Endothelial cell of umbilical vein (primary cell): ENCODE measurements at places on chromosomes 7 and 10. TPM values are rescaled to one million over a fixed set of nuclear protein-coding genes. Genes with fewer than 3 reads are reported as not detected.

DNA sequence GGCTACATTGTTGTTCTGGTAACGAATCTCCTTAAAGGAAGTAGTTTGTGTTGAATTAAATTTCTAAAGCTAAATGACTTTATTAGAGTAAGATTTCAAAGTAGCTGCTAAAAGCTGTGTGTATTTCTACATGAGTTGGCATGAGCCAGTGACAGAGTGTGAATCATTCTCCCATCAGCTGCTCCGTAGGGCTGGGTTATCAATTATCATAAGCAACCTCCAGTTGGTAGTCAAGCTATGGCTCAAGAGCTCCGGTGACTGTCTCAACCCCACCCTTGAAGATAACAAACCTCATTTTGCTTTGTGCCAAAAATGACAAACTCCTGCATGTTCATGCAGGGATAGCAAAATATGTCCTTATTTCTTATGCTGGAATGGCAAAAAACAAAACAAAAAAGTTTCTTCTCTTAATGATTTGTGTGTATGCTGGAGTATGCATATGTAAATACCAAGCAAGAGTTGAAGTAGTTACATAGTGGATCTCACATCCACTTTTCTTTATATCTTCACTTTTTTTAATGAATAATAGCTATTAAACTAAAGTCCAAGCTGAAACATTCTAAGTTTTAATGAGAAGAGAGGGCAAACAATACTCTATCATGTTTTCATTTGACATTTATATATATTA is 249.4 kb downstream of the CACNA2D1 start:
- H3K36me3 ChIP-seq = no peaks in the 10 kb centered on the region
- no peak overlapping the region for H3K27ac ChIP-seq
- H3K27me3 ChIP-seq = no peaks in the 10 kb centered on the region
- peak; percentile 31 for DNase-seq

- no peak overlapping the region for H3K4me3 ChIP-seq
- peak overlapping the region; percentile 42 for H3K27ac ChIP-seq
- H3K36me3 ChIP-seq = no peaks in the 10 kb centered on the region
- peaks cover 54% of the 10 kb centered on the region for H3K4me1 ChIP-seq
Measured at GRCh38 chr7:32158076-32158475, 87.9 kb upstream of the PDE1C start.

- no peaks in the 10 kb centered on the region for H3K36me3 ChIP-seq
- peak within 1 kb of the TSS; percentile 62 for H3K4me3 ChIP-seq
- DNase-seq = peak; percentile 43
- peaks cover 12% of the 10 kb centered on the region for H3K4me1 ChIP-seq
- no peaks in the 10 kb centered on the region for H3K27me3 ChIP-seq
Measured at GRCh38 chr10:100969187-100970075, at the start of gene SEMA4G. SEMA4G (plus strand) TSS chr10:100969504; CDS start chr10:100972913, 3,409 bp downstream.

The OPALIN gene
- not detected in 2 replicates for polyA plus RNA-seq

- H3K4me3 ChIP-seq = no peak overlapping the region
- peak; percentile 11 for DNase-seq
- no peaks in the 10 kb centered on the region for H3K36me3 ChIP-seq
- H3K4me1 ChIP-seq = no peaks in the 10 kb centered on the region
- no peaks in the 10 kb centered on the region for H3K27me3 ChIP-seq
Measured at GRCh38 chr10:97991871-97992270, 38.5 kb downstream of the CRTAC1 start.

The OR2A2 gene
- not detected in 2 replicates for polyA plus RNA-seq

DNA sequence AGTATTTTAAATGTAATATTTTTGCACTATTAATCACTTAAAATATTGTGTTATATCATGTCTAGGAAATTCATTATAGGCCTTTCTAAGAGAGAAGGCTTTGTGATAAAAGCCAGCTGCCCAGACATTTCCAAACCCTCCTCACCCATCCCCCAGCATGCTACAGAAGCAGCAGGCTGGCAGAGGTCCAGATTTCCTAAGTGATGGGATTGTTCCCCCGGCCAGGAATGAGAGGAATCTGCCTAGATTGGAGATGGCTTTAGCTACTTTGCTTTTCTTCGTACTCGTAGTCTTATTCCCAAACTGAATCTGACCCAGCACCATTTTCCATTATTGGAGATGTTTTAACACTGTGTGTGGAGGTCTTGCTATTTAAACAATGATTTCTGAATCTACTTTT is 29.4 kb downstream of the CDK14 start:
- peak; percentile 58 for DNase-seq
- peaks cover 50% of the 10 kb centered on the region for H3K4me1 ChIP-seq
- no peaks in the 10 kb centered on the region for H3K27me3 ChIP-seq
- peak overlapping the region; percentile 45 for H3K27ac ChIP-seq
- no peaks in the 10 kb centered on the region for H3K36me3 ChIP-seq

DNA sequence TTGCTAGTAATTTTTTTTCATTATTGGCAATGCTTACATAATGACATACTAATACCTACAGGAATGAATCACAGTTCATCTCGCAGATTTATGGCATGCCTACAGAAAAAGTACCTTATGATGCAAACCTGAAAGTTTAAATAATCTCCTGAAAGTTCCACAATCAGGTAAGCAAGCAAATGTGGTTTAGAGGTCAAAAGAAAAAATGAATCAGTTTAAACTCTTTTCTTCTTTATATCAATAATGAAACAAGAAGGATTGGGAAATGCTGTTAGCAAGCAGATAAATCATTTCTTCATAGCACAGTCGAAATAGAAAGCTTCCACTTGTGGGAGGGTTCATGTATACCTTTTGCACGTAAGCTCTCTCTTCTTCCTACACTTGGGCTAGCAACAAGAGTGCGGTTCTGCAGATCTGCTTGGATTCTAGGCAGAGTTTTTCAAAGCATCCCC is 53.7 kb upstream of the MTPN start:
- no peaks in the 10 kb centered on the region for H3K36me3 ChIP-seq
- H3K27ac ChIP-seq = no peak overlapping the region
- DNase-seq = no peak
- peaks cover 10% of the 10 kb centered on the region for H3K27me3 ChIP-seq
- H3K4me3 ChIP-seq = no peak overlapping the region

The FAM200A gene
- polyA plus RNA-seq = 1.7 and 2.1 TPM in 2 replicates

DNA sequence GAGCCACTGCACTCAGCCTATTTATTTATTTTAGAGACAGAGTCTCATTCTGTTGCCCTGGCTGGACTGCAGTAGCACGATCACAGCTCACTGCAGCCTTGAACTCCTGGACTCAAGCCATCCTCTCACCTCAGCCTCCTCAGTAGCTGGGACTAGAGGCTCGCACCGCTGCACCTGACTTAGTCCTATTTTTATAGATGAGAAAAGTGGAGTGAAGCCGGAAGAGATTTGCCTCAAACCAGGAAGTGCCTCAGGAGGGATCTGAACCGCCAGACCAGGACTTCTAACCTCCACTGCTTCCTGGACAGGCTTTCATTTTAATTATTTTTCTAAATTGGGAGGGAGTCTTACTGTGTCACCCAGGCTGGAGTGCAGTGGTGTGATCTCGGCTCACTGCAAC is 17.5 kb upstream of the CLIP2 start:
- no peak overlapping the region for H3K4me3 ChIP-seq
- no peaks in the 10 kb centered on the region for H3K27me3 ChIP-seq
- H3K4me1 ChIP-seq = peaks cover 16% of the 10 kb centered on the region

The VOPP1 gene
- 85.6 and 86.2 TPM in 2 replicates for polyA plus RNA-seq

GRCh38 chr7:31529103-31529502 is 15.2 kb downstream of the ITPRID1 start:
- no peaks in the 10 kb centered on the region for H3K27me3 ChIP-seq
- H3K36me3 ChIP-seq = no peaks in the 10 kb centered on the region
- H3K27ac ChIP-seq = no peak overlapping the region
- no peak for DNase-seq

The ANKRD1 gene
- polyA plus RNA-seq = 527 and 593 TPM in 2 replicates
